Activated naive CD4-positive, alpha-beta T cell (primary cell): ENCODE measurements at places on chromosomes 2 and 18.

- DNase-seq, result no peak
Observed at GRCh38 chr2:96143848-96144480, 1.3 kb downstream of the DUSP2 start.

GRCh38 chr2:218000136-218000535 is 2.7 kb downstream of the TNS1 start:
- DNase-seq, result no peak

DNA sequence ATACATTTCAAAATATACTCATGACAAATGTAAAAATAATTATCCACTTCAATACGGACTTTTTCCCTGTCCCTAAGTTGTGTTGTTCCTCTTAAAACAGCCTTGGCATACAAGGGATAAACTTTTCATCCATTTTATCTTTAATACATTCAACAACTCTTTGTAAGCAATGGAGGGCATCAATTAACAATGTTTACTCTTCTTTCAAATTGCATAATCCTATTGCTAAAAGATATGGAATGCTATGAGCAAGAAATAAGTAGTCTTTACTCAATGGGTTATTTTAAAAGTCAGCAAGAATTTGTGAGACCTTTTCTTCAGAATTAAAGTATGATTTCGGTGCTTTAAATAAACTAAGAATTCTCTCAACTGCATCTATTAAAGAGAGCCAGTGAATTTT is 41.9 kb downstream of the SCN9A start:
- no peak for DNase-seq

GRCh38 chr2:156329031-156329926 is 3.2 kb downstream of the NR4A2 start:
- DNase-seq, result no peak

- no peak for DNase-seq
Observed at GRCh38 chr2:12584338-12584737, 132.4 kb upstream of the TRIB2 start.

DNA sequence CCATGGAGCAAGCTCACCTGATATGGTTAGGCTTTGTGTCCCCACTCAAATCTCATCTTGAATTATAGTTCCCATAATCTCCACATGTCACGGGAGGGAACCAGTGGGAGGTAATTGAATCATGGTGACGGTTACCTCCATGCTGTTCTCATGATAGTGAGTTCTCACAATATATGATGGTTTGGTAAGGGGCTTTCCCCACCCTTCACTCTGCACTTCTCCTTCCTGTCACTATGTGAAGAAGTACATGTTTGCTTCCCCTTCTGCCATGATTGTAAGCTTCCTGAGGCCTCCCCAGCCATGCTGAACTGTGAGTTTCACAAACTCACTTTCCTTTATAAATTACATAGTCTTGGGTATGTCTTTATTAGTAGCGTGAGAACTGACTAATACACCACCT is 435.7 kb upstream of the ID2 start:
- no peak for DNase-seq

- peak; percentile 16 for DNase-seq
Observed at GRCh38 chr2:85405201-85406059, 4.7 kb downstream of the CAPG start.

DNA sequence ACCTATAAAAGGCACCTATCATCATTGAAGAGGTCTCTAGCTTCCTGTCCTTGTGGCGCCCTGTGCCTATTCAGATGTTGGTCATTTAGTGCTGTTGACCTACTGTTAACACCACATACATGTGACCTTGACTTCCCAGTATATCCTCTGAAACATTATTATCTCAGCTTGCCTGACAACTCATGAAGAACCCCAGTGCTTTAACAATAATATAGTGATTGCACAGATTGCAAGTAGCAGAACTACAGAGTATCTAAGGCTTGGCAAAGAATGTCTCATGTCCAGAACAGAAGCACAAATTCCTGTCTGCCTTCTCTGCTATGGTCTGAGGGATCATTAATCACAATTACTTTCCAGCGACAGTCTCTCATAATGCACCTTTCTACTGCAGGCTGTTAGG is 165.3 kb downstream of the LCLAT1 start:
- DNase-seq, result no peak

DNA sequence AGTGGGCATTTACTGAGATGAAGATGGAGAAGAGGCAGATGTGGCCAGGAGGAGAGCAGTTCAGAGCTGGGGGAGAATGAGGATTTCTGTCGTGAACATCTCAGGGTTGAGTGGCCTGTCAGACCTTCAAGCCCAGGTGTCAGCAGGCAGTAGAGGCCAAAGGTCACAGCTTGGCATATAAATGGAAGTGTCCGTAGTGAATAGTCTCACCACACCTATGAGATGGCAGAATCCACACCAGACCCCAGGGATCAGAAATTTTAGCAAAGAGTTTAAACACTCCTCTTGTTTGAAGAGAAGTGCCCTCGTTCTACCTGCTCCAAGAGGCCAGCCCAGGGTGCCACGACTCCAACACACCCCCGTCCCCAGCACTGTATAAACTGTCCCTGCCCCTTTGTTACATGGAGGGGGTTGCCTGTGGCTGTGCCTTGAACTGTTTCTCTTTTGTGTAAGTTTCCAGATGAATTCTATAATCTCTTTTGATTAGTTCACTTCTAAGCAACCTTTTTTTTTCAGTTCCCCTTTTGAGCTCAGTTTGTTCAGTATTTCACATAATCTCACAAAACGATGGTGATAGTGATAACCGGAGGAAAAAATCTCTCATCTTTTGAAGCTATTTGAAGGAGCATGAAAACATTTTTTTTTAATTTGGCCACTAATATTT is 69.0 kb upstream of the TTC39C start:
- no peak for DNase-seq

GRCh38 chr18:73593207-73593606 is 554.4 kb downstream of the FBXO15 start:
- no peak for DNase-seq

GRCh38 chr2:131039908-131040660 is 53.2 kb downstream of the FAM168B start:
- no peak for DNase-seq
